ENCODE measurements at places on chromosomes 7 and 10.

- DNase-seq: no peak
These were observed 103.7 kb downstream of the CXCL12 start for GRCh38 chr10:44281089-44281613.

DNA sequence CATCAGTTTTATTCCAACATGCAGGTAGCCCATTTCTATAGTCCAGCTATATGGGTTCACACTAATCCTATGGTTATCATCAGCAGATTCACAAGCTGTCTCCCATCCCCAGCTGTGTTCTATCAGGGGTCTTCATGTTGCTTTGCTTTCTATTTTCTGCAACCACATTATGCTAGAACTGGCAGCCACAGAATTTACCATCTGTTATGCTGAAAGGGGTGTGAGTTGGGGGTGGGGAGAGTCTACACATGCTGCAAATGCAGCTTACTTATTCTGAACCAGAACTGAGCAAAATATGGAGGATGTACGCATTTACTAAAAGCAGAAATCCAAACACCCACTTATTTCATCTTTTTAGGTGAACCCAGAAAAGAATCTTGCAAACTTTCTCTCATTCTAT is 32.9 kb downstream of the SHTN1 start:
- DNase-seq: no peak

DNA sequence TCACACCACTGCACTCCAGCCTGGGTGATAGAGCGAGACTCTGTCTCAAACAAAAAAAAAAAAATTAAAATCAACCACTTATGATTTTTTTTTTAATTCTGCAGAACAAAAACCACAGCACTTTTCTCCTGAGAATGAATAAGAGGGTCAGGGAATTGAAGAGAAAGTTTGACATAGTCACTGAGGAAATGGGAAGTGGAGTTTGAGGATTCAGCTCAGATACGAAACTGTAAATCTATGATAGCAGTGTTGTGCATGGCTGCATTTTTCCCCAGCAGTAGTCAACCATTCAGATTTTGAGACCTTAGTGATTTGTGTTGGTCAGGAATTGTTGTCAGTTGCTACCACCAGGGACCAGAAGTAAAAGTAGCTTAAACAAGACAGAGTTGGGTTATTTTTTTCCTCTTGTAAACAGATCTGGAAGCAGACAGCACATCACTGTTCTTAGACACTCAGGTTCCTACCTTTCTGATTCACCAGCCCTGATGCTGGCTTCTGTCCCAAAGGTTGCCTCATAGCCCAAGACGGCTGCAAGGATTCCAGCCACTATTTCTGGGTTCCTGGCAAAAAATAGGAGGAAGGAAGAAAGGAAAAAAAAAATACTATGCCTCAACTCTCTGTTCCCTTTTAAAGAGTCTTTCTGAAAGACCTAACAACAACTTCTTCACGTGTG is 20.1 kb downstream of the PILRA start:
- DNase-seq: no peak

- DNase-seq: no peak
These were observed 271.6 kb downstream of the CACNA2D1 start for GRCh38 chr7:82172017-82172416.

DNA sequence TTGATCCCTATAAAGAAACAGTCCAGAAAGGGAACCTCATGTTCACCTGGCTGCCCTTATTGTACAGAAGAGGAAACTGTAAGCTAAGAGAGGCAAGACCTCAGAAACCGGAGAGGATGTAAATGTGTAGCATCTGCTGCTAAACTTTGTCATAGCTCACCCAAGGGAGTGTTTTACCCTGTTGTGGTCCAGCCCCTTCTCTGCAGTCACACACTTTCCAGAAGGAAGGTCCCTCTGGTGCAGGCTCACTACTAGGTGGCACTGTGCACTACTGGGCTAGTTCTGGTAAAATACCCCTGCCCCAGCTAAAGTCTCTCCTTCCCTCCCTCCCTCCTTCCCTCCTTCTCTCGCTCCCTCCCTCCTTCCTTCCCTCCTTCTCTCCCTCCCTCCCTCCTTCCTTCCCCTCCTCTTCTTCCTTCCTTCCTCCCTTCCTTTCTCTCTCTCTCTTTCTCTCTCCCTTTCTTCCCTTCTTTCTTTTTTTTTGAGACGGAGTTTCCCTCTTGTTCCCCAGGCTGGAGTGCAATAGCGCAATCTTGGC is 42.5 kb upstream of the LCOR start:
- DNase-seq: no peak

- peak; percentile 36 for DNase-seq
These were observed 140.3 kb downstream of the FOXP2 start for GRCh38 chr7:114554781-114555537.

DNA sequence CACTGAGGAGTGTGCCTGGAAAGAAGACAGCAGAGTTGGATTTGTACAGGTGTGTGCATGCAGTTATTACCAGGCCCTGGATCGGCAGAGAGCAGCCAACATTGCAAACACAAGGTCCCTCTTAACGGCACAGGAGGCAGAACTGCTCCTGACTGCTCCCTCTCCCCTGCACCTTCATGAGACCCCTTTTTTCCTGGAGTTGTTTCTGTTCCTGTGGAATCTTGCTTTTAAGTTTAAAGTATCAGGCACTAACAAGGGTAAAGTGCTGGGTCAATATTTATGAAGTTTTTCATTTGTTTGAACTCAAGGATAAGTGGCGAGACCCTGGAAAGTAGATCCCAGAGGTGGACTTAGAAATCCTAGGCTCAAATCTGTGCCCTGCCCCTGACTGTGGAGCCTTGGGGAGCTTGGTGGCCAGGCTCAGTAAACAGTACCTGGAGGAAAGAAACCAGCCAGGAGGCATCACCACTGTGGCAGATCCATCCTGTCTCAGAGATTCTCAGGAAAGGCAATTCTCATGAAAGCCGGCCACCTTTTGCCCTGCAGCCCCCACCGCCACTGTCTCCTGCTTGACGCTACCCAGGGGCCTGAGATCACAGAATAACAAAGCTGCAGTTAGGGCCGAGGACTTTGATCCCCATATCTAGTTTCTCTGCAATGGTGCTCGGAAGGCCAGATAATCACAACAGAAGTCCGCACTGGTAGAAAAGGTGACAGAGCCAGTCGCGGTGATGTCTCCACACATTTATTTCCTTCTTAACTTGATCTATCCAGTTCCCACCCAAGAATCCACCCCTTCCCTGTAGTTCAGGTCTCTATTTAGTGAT is 36.7 kb downstream of the DDC start:
- no peak for DNase-seq

GRCh38 chr10:102003541-102003940 is 52.4 kb downstream of the ARMH3 start:
- DNase-seq: no peak

- no peak for DNase-seq
These were observed 2.9 kb upstream of the ADCYAP1R1 start for GRCh38 chr7:31049005-31049765.

DNA sequence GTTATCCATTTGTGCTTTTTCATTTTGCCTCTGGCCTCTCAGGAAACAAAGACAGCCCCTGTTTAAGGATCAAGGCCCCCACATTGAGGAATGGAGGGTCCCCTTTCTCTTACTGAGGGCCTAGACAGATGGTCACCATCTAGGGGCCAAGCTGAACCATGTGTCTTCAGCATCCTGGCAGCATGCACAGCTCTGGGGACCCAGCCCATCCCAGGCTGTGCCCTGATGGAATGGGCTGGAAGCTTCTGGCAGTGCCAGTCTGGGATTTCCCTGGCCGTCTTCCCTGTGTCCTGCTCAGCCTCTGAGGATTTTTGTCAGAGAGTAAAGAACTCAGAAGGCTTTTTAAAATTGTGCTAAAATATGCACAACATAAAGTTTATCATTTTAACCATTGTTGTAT is 116.8 kb downstream of the ITIH5 start:
- DNase-seq: no peak

- no peak for DNase-seq
These were observed 20.8 kb upstream of the INSIG1 start for GRCh38 chr7:155276800-155277375.

DNA sequence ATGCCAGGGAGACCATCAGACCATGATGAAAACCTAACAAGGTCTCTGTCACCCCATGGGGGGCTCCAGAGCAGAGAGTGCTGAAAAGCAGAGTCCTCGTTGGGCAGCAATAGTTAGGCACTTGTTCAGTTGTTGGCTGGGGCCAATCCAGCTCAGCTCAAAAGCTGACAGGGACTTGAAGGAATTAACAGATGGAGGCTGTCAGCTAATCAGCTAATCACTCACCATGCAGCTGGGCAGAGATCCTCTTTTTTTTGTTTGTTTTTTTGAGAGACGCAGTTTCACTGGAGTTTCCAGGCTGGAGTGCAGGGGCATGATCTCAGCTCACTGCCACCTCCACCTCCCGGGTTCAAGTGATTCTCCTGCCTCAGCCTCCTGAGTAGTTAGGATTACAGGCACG is 18.1 kb downstream of the CEP55 start:
- DNase-seq: no peak

DNA sequence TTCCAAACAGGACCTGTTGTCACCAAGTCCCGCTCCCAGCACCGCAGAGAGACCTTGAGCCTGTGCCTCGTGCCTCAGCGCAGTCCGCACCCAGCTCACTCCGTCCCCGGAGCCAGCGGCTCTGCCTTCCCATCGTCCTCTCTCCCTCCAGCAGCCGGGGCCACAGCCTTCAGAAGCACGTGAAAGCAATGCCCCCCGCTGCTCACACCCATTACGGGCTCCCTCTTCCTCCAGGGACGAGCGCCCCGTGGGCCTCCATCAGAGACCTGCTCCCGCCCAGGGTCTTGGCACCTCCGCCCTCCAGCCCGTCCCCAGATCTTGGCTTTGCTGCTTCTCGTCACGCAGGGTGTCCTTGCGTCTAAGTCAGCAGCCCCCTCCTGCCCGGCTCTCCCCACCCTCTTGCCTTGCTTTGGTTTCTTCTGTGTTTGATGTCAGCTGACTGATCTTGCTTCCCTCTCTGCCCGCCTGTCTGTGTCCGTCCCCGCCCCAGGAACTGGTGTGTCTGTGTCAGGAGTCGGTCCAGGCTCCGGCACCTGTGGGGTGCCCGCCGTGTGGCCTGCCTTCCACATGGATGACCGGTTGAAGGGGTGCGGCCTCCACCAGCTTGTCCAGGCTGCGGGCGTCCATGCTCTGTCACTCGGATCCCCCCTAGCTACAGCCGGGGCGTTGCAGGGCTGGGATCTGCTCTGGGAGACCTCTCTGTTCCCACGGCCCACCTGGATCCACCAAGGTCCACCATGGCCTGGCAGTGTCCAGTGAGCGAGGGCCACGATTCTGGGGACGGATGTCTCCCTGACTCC is 61.9 kb downstream of the FOXL3 start:
- DNase-seq: no peak

DNA sequence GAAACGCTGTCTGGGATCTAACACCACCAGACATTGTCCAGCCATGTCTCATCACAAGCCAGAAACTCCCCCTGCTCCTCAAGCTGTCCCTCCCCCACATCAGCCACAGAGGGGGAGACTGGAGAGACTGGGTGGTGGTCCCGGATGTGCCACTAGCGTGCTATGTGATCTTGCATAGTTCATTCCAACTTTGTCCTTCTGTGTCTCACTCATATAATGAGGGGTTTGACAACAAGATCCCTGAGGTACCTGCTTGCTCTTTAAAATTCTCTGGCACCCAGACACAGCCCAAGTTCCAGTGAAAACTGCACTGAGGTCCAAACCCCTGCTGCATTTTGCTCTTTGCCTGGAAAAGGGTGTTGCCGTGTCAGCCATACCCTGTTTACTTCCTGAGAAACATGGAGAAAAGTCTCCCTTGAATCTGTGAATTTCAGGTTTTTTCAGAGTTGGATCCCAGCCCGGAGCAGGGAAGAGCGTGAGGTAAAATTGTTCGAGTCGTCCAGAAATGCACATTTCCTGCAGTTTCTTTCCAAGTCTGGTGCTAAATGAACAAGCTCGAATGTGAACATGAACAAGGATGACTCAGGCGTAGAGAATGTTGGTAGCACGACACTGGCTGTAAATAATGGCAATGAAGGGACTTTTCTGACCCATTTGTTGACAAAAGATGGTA is 156.6 kb downstream of the CCDC3 start:
- DNase-seq: no peak

DNA sequence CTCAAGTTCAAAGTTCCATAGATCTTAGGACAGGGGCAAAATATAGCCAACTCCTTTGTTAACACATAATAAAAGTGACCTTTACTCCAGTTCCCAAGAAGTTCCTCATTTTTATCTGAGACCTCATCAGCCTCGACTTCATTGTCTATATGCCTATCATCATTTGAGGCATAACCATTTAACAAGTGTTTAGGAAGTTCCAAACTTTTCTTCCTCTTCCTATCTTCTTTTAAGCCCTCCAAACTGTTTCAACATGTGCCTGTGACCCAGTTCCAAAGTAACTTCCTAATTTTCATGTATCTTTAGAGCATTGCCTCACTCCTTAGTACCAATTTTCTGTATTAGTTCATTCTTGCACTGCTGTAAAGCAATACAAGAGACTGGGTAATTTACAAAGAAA is 569.1 kb downstream of the ANKRD7 start:
- peak; percentile 36 for DNase-seq

- DNase-seq: no peak
These were observed 41.3 kb downstream of the PHTF2 start for GRCh38 chr7:77839919-77840318.

GRCh38 chr10:91077549-91078071 is 142.9 kb upstream of the PCGF5 start:
- DNase-seq: no peak

GRCh38 chr10:6678211-6678803 is 98.2 kb upstream of the PRKCQ start:
- DNase-seq: no peak

- no peak for DNase-seq
These were observed 152.5 kb downstream of the AKR1D1 start for GRCh38 chr7:138228769-138229168.

DNA sequence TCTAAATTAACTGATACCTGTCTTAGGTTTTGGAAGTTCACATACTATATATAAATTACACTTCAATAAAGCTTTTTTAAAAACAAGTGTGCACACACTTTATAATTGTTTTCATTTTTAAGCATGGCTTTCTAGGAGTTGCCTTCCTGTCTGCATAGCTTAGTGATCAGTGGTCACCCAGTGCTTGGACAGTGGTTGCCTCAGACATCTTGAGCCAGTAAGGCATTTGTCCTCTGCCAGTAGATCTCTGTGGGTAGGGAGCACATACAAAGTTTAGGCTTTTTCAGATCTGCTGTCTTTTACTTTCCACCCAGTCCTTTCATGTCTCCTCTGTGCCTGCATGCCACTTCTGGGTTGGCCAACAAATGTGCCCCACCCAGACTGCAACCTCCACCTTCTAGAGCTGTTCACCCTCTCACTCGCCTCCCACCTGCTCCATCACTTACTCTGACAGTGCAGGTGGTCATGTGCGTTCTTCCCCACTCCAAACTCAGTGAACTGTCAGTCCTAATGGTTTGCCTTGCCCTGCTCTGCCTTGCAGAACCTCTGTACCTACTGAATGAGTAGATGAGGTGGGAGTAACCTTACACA is 31.7 kb downstream of the TPST1 start:
- DNase-seq: no peak

GRCh38 chr7:132650498-132650897 is 74.2 kb upstream of the PLXNA4 start:
- no peak for DNase-seq

DNA sequence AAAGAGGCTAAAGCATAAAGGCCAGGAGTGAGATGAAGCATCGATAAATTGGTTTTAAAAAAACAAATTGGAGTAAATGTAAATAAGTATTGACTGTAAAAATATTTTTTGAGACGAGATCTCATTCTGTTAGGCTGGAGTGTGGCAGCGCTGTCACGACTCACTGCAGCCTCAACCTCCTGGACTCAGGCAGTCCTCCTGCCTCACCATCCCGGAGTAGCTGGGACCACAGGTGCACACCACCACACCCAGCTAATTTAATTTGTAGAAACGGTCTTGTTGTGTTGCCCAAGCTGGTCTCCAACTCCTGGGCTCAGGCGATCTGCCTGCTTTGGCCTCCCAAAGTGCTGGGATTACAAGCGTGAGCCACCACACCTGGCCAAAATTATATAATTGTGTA is 17.8 kb downstream of the HNRNPA2B1 start:
- DNase-seq: no peak
